Heart left ventricle (tissue), 16 donors: ENCODE measurements at places on chromosomes 7 and 10.

GRCh38 chr7:98133181-98133580 lies 26.5 kb downstream of the LMTK2 start:
- no peak for DNase-seq

DNA sequence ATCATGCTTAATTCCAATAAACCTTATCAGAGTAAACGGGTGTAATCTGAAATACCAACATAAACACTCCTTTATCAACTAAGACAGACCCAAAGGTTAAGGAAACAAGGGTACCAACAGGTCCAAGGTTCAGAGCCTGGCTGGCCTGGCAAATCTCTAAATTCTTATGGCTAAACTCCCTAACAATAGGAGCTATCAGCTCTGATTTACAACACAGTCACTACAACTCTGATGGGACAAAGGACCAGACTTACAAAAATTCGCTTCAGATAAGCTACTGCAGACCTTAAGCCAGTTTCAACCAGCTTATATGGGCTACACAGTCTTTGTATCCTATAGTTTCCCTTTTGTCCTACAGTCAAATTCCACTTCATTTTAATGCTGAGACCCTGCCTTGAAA lies 381.9 kb downstream of the ZWINT start:
- DNase-seq, result no peak

DNA sequence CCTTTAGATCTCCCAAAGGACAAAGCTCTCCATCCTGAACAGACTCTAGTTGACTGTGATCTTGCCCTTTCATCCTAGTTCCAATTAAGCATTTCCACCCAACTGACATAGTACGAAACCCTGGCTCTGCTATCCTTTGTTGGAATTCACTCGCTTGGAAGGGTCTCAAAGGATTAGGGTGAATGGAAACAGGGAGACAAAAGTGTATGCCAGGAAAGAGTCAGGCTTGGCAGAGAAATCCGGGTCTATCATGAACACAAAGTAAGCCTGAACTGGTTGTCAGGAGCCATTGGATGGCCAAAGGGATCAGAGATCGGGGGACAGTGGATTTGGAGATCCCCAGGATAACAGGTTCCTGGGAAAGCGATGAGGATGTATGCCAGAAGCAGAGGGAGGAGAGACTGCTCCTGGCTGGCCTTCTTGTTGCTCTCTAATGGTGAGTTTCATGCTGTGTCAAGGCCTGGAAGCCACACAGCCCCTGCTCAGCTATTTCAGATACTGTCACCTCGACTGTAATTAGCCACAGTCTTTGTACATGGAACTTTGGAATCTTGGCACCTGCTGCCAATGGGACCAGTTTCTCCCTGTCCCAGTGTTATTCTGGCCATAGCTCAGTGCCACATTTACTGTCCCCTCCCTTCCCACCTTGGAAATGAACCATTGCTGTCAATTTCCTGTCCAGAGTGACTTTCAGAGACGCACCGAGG lies 1168.7 kb upstream of the AUTS2 start:
- DNase-seq, result no peak

GRCh38 chr7:121279060-121279620 lies 49.7 kb upstream of the WNT16 start:
- DNase-seq, result no peak

DNA sequence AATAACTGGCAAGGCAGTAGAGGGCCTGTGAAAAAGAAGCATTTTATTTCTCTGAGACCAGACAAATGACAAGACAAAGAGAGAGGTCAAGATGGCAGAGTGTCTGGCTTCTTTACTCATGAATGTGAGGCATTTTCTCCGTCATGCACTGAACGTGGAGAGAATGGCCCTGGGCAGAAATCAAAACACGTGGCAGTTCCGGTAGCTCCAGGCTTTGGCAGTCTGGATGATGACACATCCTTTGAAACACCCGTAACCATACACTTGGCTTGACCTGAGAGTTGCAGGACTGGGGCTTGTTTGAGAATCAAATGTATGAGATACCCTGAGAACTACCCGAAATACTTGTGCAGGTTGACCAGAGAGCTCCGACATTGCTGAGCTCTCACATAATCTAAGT lies 537.6 kb downstream of the ACTR3B start:
- no peak for DNase-seq

DNA sequence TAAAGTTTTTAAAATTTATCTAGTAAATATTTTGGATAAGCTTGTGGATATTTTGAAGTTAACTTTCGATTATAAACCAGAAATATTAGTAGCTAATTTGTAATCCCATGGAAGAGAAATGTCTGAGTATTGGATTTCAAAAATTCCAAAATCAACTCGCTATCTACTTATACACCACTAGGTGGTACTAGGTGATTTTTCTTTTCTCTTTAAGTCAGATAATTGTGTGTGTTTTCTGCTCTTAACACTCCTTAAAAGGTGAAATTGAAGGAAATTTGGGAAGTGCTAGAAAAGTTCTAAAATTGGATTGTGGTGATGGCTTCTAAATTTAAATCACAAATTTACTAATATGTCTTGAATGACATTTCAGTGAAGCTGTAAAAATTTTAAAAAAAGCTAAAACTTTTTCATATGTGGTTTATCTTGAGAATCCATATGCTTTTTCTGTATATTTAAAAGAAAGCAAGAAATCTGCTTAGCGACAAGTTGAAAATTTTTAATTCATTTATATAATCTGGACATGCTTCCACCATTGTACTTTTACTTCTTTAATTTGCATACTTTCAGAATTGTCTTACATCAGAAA lies 90.2 kb downstream of the IPMK start:
- no peak for DNase-seq

- DNase-seq, result peak; percentile 76
Observed at GRCh38 chr7:73557397-73558257, at the start of gene BCL7B. TSS of gene BCL7B (minus strand) at chr7:73557690. CDS start at chr7:73557578, 112 bp downstream.

GRCh38 chr7:33873981-33874750 lies 31.2 kb upstream of the BMPER start:
- no peak for DNase-seq

GRCh38 chr10:83218205-83218604 lies 921.1 kb upstream of the GHITM start:
- DNase-seq, result no peak
